AG09309 (cell line): ENCODE measurements at places on chromosomes 11 and 22.

GRCh38 chr11:102553835-102554282 lies 23.3 kb upstream of the MMP7 start:
- DNase-seq: no peak

DNA sequence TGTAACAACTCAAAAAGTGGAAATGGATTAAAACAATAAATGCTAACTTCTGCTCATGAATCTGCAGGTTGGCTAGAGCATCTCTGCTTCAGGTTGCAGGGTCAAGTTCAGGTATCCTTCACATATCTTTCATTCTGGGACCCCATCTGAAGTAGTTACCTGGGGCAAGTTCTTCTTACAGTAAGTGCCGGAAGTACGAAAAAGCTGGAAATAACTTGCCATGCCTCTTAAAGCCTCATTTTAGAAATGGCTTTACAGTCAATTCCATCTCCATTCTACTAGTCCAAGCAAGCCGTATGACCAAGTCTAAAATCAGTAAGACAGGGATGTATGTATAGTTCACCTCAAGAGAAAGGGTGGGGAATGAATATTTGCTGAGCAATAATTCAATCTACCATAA lies 93.7 kb downstream of the FCHSD2 start:
- DNase-seq: no peak

DNA sequence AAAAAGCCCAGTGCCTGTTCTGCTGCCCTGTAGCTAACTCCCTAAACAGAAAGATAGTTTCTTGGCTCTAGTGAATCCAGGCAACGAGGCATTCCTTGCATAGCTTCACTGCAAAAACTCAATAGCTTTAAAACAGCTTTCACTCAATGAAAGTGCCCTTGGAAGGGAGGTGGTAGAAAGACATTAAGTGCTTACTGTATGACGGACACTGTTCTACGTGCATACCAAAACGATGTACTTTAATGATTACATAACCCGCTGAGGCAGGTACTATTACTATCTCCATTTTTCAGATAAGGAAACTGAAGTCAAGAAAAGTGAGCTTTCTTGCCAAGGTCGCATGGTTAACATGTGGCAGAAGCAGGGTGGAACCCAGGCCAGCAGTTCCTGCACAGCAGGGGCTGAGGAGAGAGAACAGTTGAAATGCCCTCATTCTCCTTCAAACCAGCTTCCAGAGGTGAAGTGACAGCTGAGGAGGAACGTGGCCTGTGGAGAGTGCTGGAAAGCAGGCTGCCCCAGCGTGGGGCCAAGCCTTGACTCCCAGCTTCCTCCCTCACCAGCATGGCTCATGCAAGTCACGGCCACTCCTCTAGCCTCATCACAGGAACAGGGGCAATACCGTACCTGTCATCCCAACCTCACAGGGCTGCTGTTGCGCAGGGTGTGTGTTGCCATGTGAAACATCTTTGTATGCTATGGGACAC lies 227.5 kb upstream of the NARS2 start:
- no peak for DNase-seq

GRCh38 chr22:36084717-36085116 lies 56.1 kb upstream of the RBFOX2 start:
- no peak for DNase-seq

DNA sequence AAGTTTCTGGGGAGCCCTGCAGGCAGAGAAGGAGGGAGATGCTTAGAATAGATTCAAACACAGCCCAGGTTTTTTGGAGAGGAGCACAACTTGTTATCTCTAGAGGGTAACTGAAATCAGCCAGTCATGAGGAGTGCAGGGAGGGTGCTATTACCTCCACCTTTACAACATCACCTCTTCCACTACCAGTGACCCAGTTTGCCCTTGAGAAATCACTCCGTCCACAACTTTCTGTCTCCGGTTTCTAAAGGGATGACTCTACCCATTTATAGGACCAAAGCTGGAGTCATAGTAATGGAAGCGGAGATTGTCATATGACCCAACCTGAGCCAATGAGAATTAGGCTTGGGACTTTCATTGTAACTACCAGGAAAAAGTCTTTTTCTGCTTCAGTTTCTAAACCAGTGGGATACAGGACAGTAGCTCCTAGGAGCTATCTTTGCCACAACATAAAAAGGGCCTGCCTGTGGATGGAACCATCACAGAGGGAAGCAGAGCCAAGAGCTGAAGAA lies 131.2 kb upstream of the SERPIND1 start:
- no peak for DNase-seq

DNA sequence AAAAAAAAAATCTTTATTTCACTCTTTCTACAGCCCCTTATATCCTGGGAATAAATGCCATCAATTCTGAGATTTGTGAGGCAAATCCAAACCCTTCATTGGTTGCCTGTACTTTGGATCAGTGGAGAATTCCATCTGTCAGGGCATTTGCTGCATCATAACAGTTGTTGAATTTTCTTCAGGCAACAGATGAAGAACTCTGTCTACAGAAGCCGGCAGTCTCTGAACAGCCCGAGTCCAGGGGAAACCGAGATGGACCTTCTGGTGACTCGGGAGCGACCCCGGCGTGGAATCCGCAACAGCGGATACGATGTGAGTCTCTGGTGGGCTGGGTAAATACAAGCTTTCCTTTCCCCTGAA lies 82.3 kb downstream of the C11orf91 start:
- no peak for DNase-seq

GRCh38 chr11:99383648-99384245 lies 363.0 kb downstream of the CNTN5 start:
- no peak for DNase-seq

DNA sequence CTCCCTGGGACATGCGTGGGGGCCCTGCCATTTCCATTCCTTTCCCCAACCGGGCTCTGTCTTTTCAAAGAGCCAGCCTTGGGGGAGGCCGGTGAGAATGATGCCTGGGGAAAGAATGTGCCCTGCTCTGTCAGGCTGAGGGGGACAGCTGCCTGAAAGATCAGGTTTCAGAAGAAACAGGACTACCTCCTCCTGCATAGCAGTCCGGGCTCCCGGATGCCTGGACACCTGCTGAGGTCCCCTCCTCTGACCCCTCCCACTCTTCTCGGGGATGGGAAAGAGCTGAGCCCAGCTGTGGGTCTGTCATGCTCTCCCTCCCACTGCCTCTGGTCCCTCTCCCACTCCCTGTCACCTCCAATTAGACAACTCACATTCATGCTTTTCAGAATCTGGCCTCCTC lies 41.8 kb upstream of the CDON start:
- DNase-seq: no peak

DNA sequence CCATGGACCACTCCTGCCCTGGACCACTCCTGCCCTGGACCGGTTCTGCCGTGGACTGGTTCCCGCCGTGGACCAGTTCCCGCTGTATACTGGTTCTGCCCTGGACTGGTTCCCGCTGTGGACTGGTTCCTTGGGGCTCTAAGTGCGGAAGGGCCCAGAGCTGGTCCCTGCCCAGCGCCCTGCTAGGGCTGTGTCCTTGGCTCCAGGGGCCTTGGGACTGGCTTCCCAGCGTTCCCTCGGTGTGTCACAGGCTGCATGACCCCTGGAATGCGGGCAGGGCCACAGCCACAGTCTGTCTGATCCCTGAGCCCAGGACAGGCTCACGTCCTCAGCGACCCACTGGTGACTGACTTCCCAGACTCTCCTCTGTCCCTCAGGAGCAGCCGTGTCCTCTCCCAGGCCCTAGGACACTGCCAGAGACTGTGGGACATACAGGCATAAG lies 412.2 kb downstream of the TBC1D22A start:
- no peak for DNase-seq

GRCh38 chr11:34065505-34066203 lies 14.1 kb downstream of the CAPRIN1 start:
- DNase-seq: no peak

DNA sequence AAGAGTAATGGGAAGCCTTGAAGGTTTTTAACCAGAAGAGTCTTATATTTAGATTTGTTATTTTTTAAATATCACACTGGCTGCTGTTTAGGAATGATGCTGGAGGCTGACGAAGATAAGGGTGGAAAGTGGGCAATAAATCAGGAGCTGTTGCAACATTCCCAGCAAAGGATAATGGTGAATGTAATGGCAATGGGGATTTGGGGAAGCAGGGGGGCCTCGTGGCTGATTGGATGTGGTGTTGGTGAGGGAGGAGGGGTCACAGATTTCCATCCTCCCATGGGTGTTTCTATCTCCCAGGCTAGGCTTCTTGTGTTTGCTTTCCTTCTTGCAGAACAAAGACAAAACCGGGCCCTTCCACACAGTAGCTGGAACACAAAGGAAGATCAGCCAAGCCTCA lies 80.8 kb downstream of the PIWIL4 start:
- DNase-seq: no peak

GRCh38 chr11:61777234-61778090 lies 14.9 kb downstream of the TMEM258 start:
- no peak for DNase-seq

DNA sequence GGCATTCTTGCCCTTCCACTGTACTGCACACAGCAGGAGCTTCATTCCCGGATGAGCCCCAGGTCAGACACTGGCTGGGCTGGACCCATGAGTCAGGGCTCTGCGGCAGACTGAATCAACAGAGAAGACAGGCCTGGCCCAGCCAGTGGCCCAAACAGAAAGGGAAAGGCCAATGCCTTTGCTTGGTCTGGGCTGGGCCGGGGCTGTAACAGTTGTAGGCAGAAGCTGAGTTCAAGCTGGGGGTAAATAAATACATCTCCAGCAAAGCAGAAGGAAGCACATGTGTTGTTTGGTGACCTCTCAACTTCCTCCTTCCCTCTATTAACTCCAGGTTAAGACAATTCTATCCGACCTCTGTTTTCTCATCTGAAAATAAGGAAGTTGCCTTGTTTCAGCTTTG lies 1.8 kb upstream of the SMIM35 start:
- DNase-seq: no peak

DNA sequence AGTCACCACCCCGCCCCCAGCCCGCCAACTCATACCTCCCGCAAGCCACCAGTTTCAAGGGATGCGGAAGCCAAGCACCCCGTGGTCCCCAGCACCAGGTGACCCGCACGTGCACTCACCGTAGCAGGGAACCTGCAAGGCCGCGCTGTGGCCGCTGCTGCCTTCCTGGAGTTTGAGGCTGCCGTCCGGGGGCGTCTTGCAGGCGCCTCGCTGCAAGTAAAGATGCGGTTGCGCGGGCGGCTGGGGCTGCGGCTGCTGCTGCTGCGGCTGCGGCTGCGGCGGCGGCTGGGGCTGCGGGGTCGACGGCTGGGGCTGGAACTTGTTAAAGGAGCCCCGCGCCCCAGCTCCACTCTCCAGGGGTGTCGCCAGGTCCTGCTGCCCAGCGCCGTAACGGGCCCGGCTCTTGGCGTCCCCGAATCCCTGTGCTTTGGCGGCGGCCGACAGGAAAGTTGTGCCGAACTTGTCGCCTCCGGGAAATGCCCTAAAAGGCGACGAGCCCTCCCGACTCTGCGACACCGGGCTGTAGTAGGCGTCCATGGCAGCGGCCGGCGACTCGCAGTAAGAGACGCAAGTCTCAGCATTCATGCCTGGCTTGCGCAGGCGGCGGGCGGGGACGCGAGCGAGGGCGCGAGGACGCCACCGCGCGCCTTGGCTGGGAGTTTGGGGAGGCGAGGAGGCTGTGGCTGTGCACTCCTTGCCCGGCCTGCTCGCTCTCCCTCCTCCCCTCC lies at the start of gene ALX4:
TSS of gene ALX4 (minus strand) at position 662 of the 728 bp plus-strand sequence. CDS start at position 585, 77 bp downstream.
- DNase-seq: no peak

DNA sequence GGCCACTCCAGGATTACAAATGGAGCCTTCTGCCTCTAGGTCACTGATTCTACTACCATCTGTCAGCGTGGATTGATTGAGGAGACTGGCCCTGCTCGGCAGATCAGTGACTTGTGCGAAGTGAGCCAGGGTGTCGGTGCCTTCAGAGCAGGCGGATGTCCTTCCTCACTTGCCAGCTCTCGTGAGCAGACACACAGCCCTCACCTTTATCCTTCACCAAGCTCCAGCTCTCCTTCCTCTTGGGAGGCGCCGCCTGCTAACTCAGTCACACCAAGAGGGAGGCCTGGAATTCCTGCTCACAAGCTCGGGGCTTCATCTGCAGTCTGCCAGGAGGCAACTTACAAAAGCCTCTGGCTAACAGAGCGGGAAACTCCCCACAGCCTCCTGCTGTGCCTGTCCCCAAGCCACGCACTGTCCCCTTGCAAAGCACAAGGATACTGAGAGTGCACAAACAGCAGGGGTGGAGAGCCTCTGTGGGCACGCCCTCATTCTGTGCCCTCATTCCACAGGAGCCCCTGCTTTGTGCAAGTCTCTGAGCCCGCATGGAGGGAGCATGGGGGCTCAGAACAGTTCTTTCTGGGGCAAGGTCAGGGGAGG lies 3.5 kb upstream of the TCF20 start:
- no peak for DNase-seq

GRCh38 chr11:76208438-76209374 lies 2.4 kb upstream of the WNT11 start:
- DNase-seq: no peak

GRCh38 chr22:48523091-48523490 lies 1304.6 kb downstream of the BRD1 start:
- no peak for DNase-seq

- DNase-seq: no peak
These were observed 615 bp downstream of the STT3A start for GRCh38 chr11:125593114-125593820.

- DNase-seq: no peak
These were observed 696.7 kb upstream of the CCDC90B start for GRCh38 chr11:83982825-83983224.

DNA sequence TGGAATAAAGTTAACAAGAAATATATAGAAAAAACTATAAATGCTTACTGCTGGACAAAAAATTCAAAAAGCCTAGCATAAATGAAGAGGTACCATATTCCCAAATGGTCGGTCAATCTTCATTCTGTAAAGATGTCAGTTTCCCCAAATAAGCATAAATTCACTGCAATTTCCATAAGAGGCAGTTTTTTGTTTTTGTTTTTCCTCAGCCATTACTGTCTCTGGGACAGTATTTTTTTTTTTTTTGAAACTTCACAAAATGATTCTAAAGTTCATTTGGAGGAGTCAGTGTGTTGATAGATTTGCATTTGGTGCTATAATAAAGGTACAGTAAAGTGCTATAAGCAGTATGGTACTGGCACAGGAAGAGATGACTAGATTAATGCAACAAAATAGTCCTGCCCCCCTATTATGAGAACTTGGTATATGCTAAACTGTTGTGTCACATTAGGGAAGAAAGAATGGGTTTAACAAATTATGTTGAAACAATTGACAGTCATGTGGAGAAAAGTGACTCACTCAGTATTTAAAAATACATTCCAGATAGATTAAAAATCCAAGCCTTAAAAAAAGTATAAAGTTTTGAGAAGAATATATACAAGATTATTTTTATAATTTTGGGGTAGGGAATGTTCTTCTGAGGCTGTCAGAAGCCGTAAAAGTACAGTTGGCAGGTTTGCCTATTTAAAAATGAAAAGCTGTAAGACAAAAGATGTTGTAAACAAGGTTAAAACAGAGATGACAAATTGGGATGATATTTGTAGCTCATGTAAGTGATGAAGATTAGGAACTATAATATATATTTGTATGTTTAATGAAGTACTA lies 2.6 kb upstream of the FTH1 start:
- peak; percentile 73 for DNase-seq

GRCh38 chr11:3796801-3797328 lies 489 bp downstream of the NUP98 start:
- DNase-seq: no peak

GRCh38 chr11:42319921-42320320 lies 860.5 kb upstream of the LRRC4C start:
- no peak for DNase-seq

GRCh38 chr11:71527576-71528210 lies 626 bp downstream of the KRTAP5-7 start:
- no peak for DNase-seq

GRCh38 chr11:122779047-122779629 lies 59.2 kb upstream of the CRTAM start:
- DNase-seq: no peak

- DNase-seq: no peak
These were observed 3.6 kb upstream of the MB start for GRCh38 chr22:35620624-35621251.
